ENCODE measurements at places on chromosomes 11 and 22.

- no peak for DNase-seq
Observed at GRCh38 chr11:92790366-92790765, 179.1 kb upstream of the MTNR1B start.

DNA sequence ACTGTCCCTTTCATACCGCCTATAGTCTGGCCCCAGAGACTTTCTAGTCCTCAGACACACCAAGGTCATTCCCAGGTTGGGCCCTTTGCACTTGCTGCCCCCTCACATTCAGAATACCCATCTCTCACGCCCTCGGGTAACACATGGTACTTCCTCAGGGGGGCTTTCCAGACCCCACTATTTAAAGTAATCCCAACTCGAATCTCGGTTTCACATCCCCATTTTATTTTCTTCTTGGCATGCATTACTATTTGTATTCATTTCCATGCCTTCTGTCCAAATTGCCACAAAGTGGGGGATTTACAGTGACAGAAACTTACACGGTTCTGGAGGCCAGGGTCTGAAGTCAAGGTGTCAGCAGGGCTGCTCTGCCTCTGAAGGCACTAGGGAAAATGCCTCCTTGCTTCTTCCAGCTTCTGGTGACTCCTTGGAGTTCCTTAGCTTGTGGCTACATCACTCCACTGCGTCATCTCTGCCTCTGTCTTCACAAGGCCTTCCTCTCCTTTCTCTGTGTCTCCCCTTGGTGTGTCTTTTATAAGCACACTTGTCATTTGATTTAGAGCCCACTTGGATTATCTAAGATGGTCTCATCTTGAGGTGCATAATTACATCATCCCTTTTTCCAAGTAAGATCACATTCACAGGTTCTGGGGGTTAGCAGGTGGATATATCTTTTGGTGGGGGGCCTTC, 15.1 kb downstream of the RCN1 start:
- DNase-seq: no peak

- DNase-seq: no peak
Observed at GRCh38 chr11:6414874-6415328, 4.0 kb downstream of the APBB1 start.

GRCh38 chr11:103798026-103798425, 238.4 kb upstream of the DDI1 start:
- DNase-seq: no peak

GRCh38 chr11:122141725-122142124, 25.7 kb upstream of the BLID start:
- peak; percentile 89 for DNase-seq

DNA sequence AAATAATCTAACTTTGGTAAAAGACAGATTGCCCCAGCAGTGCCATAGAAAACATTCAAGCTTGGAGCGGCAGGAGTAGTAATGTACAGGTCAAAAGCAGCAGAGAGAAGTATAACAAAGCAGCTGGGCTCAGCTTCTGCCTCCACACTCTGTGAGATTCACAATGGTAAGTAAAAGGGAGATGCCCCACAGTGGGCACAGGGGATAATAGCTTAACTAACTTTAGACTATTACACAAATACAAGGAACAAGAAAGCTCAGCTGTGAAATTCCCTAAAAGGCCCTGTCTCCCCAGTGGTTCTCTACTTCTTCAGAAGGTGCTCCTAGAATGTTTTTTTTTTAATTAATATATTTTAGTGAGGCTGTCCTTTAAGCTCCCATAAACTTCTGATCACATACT, 28.0 kb downstream of the RDX start:
- no peak for DNase-seq

DNA sequence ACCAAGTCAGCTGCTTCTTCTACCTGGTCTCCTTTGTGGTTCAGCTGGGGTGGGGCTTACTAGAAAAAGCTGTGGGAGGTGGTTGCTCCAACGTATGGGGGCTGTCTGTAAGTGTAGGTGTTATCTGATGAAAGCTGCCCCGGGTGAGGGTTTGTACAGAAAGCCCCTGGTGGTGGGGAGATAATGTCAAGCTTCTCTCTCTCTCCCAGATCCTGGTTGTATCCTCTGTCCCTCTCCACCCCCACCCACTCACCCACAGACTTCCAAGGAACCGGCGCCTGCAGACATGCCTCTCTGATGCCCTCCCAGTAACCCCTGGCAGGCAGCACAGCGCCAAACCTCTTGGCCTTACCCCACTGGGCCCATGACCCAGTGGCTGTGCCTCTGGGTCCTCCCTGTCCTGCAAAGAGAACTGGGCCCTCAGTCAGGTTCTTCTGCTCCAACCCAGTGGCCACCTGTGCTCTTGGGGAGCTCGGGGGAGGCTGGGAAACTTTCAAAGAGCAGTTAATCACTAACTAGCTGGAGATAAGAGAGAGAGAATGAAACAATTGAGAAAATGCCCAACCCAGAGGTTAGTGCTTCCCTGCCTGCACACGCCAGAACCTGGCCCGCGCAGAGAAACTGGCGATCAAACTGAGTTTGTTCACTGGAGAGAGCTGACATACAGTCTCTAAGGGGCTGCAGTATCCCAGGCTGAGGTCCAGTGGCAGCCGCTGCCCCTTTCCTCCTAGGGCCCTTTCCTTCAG, 20.4 kb upstream of the EHF start:
- no peak for DNase-seq

DNA sequence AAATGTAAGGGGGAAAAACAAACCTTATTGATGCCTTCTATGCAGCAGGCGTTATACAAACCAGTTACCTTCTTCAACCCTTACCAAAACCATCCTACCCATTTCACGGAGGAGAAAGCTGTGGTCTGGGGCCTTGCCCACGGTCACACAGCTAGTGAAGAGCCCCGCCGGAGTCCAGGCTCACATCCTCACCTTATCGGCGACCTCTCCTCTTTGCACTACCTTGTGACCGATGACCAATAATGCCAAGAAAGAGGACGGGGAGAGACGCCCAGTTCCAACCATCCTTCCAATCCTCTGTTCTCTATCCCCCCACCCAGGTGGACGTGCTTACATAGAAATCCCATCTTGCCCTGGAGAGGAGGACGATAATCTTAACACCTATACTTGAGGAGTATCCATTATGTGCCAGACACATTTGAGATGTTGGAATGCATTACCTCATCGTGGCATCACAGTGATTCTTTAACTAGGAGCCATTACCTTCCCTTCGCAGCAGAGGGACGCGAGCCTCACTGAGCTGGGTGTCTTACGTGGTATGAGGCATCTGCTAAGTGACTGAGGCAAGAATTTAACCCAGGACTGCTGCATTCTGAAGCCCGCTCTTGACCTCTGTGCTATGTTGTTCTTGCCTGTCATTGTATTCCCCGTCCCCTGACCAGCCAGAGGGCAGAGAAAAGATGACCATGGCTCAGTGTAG, 253.7 kb upstream of the B3GAT1 start:
- DNase-seq: no peak

- no peak for DNase-seq
Observed at GRCh38 chr11:7186190-7186589, 65.5 kb upstream of the SYT9 start.

DNA sequence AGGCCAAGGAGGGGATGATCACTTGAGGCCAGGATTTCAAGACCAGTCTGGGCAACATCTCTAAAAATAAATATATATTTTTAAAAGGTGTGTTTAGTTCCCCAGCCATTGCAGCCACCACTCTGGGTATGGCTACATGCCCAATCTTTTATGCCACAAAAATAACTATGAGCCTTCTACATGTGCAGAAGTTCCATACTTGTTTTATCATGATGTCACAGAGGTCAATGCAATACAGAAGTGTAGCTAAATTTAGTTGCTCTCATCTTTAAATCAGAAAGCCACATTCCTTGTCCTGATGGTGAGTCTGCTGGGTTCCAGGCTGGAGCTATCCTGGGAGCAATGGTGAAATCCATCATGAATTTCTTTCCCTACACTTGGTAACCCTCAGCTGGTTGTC, 436.3 kb downstream of the DYNC2H1 start:
- no peak for DNase-seq

DNA sequence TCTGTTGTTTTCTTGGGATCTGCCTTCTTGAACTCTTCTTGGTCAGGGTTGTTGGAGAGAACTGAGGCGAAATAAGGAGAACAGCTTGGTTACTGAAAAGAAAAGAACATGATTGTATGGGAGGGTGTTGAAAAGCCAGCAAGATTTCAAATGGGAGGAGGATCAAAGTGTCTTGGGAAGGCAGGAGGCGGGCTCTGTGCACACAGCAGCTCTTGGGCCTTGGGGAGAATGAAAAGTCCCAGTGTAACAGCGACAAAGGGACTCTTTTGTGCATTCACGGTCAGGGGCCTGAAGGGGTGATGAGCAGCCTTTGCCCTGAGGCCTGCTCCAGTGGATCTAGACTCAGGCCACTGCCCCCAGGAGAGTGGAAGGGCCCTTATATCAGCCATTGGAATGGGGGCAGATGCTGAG, 135.4 kb downstream of the ADAMTS15 start:
- DNase-seq: no peak

GRCh38 chr11:57792870-57793269, 31.3 kb downstream of the CTNND1 start:
- DNase-seq: no peak
